Muscle of back (tissue), 13 donors: ENCODE measurements at places on chromosomes 11 and 22. TPM values are rescaled to one million over a fixed set of nuclear protein-coding genes. Genes with fewer than 3 reads are reported as not detected.

- peak; percentile 81 for DNase-seq
Measured at GRCh38 chr22:44597616-44598015, 99.6 kb upstream of the RTL6 start.

DNA sequence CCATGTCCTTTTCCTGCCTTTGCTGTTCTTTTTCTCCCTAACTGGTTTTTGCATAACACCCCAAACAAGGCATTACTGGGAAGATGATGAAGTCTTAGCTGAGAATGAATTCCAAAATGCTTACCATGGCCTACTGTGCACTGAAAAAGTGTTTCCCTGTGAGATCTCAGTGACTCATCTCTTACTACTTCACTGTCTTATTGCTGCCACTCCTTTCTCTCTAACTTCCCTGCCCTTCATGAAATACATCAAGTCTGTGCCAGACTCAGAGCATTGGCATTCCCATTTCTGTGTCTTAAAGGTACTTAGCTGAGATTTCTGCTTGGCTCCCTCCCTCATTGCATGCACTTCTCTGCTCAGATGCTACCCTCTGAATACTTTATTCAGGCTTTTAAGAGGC lies 49.1 kb upstream of the MUC15 start:
- DNase-seq, result no peak

The APLNR gene
- 84.8 TPM for polyA plus RNA-seq

DNA sequence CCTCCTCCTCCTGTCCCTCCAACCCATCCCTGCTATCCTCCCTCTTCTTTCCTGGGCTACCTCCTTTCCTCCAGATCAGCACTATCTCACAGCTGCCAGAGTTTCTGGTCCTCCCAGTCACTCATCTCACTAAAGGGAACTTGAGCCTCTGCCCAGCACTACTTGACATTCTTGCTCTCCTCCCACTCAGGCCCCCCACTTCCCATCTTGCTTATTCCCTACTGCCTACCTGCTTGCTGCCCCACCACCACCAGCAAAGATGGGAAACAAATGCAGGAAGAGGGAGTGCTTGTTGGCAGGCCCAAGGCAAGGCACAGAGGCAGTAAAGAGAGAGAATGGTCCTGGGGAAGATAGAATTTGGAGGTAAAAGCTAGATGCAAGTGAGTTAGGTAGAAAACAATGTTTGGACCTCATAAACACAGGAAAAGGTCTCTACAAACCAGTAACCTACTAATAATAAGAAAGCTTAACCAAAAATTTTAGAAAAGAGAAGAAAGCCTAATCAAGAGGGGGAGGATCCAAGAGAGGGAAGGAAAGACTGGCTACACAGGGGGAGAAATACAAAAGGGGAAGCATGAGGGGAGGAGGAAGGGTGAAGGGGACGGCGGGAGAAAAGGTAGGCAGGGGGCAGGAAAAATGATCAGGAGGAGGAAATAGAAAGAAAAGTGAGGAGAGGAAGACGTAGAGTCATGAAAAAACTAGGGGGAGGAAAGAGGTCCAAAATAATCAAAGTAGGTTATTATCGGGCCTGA lies 63.6 kb downstream of the PAK1 start:
- DNase-seq, result no peak

DNA sequence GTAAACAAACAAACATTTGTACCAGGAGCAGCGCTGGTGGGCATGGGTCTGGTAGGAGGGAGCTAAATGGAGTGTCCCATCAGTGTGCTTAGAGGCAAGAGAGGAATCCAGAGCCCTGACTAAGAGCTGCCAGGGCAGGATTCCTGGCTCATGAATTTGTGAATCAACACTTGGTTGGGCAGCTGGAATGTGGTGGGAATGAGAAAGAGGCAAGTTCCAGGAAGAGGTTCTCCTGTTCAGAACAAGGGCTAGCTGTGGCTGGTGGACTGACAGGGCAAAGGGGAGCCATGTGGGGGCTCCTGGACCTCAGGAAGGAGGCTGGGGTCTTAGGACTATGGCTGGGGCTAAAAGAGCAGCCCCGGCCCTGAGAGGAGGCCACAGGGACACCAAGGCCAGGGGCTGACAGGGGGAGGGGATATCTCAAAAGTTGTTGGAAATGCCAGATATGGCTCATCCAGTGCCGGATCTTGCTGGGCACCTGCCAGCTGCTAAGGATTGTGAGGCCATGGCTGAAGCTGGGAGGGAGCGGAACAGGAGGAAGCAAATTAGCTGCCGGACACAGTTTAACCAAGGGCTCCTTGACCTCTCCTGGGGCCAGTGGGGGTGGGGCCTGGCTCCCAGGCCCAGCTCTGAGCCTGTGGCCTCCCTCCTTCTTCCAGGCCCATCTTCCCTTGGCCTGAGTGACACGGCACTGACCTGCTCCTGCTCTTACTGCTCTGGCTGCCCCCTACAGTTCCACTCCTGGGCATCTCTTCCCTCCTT lies 14.6 kb upstream of the P2RY6 start:
- no peak for DNase-seq

DNA sequence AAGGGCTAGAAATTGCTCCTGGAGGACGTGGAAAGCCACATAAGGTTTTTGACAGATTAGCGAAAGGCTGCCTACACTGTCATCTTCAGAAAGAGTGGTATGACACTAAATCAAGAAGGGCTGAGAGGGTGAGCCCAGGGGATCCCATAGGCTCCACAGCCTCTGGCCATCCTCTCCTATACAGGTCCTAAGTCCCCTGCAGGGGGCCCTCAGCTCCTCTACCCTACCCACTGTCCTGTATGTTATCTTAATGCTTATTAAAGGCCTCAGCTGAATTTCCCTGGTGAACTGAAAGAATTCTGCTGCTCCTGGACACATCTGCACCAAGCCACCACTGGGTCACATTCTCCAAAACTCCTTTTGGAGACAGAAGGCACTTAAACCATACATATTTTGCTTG lies 7.9 kb downstream of the KLHL22 start:
- DNase-seq, result no peak

DNA sequence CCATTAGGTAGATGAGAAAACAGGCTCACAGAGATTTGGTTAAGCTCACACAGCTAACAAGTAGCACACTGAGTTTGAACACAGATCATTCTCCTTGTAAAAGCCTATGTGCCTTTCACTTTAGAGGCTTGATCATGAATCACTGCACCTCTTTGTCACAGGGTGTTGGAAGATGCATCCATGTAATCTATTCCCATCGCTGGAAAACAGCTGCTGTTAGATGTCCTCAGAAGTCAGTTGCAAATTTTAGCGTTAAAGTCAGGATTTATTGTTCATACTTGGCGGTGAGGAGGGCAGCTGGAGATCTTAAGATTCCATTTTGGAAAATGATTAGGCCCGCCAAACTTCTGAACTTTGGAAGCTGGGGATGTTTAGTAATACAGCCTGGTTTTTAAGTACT lies 2.6 kb downstream of the CNTF start:
- peak; percentile 23 for DNase-seq

- no peak for DNase-seq
Measured at GRCh38 chr22:27809226-27809603, 7.7 kb upstream of the MN1 start.

- DNase-seq, result no peak
Measured at GRCh38 chr22:43879901-43880540, 11.8 kb downstream of the PNPLA5 start.

- DNase-seq, result no peak
Measured at GRCh38 chr11:118886681-118887111, 3.0 kb downstream of the CXCR5 start.

The PAFAH1B2 gene
- 54.6 TPM for polyA plus RNA-seq

DNA sequence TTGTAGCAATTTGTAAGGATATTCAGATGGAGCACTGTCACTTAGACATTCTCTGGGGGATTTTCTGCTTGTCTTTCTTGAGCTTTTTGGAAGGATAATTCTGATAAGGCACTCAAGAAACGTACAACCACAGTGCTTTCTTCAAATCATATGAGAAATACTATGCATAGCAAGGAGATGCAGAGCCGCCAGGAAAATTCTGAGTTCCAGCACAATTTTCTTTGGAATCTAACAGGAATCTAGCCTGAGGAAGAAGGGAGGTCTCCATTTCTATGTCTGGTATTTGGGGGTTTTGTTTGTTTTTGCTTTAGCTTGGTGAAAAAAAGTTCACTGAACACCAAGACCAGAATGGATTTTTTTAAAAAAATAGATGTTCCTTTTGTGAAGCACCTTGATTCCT lies 9.9 kb downstream of the PRSS23 start:
- no peak for DNase-seq

GRCh38 chr11:113147249-113147648 lies 167.1 kb upstream of the TTC12 start:
- DNase-seq, result peak; percentile 34

GRCh38 chr11:95014184-95014821 lies 10.8 kb upstream of the KDM4E start:
- DNase-seq, result no peak

DNA sequence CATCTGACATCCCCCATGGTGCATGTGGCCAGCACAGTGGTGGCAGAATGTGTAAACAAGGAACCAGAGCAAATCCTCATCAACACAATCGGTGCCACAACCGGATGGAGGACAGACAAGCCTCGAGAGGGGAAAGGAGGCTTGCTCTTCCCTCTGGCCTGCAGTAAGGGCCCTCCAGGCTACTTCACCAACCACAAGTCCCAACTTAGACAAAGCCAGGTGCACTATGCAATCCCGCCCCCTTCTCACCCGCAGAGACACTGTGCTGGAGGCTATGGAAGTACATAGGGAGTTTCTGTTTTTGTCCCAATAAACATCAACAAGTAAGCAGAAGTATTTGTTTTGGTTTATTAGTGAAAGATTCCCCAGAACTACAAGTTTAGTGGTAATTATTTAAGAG lies 54.3 kb downstream of the SPATA19 start:
- DNase-seq, result no peak

The LYVE1 gene
- 91.6 TPM for polyA plus RNA-seq

GRCh38 chr11:80505771-80506170 lies 1064.9 kb upstream of the TENM4 start:
- DNase-seq, result no peak

DNA sequence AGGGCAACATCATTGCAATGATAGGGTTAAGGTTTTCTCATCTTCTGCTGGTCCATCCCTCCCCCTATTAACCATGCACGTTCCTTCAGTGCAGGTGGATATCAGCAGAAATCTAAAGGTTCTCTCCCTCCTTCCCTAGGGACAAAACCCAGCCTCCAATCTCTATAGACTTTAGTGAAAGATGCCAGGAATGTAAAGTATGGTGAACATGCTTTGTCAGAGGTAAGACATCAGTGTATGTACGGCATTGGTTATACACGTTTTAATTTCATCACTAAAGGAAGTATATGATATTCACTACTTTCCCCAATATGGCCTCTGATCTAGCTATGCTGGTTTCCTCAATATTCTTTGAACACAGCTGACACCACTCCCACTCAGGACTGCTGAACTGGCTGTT lies 81.2 kb upstream of the LDLRAD3 start:
- no peak for DNase-seq

The ME3 gene
- 9.0 TPM for polyA plus RNA-seq

The PGM2L1 gene
- 5.5 TPM for polyA plus RNA-seq

GRCh38 chr11:122354025-122354697 lies 238.1 kb upstream of the BLID start:
- DNase-seq, result peak; percentile 76

The SLC1A2 gene
- polyA plus RNA-seq, result 0.96 TPM

DNA sequence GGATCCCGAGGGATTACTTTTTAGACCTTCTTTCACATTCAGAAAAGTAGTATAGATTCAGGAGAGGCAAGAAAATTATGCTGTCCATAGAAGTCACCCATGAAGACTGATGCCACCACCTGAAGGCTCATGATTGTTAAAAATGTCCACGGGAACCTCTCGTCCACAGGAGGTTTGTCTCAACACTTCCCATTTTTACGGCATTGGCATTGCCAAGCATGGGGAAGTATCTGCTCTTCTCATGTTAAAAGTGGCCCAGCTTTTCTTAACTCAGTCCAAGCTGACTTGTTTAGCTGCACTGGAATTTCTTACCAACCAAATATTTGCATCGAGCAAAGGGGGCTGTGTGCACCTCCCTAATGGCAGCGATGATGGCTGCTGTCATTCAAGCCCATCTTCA lies 9.6 kb downstream of the CDPF1 start:
- no peak for DNase-seq

- DNase-seq, result no peak
Measured at GRCh38 chr11:64844330-64845128, at the start of gene CDC42BPG. Gene CDC42BPG, minus strand, starts transcription at chr11:64844653. Its CDS starts 84 bp downstream, at chr11:64844569.

GRCh38 chr11:104191124-104191523 lies 27.2 kb upstream of the PDGFD start:
- DNase-seq, result no peak

The SCGB1D2 gene
- polyA plus RNA-seq, result not detected

The ZP1 gene
- polyA plus RNA-seq, result not detected

The LMNTD2 gene
- 1.1 TPM for polyA plus RNA-seq

GRCh38 chr11:5892908-5893307 lies at the start of gene OR52E5:
Gene OR52E5, plus strand, starts transcription at chr11:5893208. Its CDS starts 7,569 bp downstream, at chr11:5900777.
- no peak for DNase-seq

The OR8H1 gene
- not detected for polyA plus RNA-seq

- DNase-seq, result no peak
Measured at GRCh38 chr11:71131861-71132260, 120.5 kb downstream of the SHANK2 start.

DNA sequence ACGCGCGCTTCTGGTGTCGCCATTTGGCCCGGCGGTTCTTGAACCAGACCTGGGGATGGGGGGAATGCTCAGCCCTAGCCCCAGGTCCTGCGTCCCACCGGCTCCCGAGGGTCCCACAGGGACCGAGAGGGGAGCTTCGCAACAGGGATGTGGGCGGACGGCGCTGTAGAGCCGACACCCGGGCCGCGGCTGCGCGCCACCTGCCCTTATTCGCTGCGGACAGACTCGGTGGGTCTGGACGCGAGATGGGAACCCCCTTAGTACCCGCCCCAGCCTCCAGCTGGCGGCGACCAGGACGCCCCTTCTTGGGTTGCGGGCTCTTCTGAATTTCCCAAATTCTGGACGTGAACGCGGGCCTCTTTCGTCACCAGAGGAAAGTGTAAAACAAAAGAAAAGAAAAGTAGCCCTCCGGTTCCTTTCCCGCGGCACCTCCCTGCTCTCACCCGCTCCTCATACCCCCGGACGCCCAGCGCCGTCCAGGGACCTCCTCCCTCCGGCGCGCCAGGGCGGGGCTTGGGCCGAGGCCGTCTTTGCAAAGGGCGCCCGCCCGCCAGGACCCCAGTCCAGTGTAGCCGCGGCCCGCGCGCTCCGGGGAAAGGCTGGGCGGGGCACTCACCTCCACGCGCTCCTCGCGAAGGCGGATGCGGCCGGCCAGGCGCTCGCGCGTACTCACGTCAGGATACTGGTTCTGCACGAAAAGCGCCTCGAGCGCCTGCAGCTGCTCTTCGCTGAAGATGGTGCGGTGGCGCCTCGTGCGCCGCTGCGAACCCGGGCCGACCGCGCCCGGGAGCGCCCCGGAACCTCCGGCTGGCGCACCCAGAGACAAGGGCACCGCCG lies 827 bp downstream of the GSC2 start:
- no peak for DNase-seq

The CFAP300 gene
- 1.9 TPM for polyA plus RNA-seq

GRCh38 chr22:26516503-26516902 lies 4.2 kb upstream of the TFIP11 start:
- no peak for DNase-seq

DNA sequence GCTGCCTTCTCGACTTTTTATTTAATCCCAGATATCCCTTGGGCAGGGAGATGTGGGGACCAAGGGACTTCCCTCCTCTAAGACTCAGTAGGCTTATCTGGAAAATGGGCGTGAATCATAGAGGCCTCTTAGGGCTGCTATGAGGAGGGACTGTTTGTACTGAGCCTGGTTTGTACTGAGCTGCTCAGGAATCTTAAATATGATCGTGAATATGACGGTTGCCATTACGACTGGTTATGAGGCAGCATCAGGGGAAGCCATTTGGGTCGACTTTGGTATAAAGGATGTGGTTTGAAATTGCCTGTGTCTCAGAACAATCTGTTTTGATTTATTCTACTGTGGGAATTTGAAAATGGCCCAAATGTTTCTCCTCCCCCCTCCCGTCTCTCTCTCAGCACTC lies 20.6 kb downstream of the TSPAN18 start:
- DNase-seq, result no peak
